Activated T-cell treated with anti-CD3 and anti-CD28 coated beads for 48 hours (primary cell): ENCODE measurements at places on chromosomes 5 and 9.

DNA sequence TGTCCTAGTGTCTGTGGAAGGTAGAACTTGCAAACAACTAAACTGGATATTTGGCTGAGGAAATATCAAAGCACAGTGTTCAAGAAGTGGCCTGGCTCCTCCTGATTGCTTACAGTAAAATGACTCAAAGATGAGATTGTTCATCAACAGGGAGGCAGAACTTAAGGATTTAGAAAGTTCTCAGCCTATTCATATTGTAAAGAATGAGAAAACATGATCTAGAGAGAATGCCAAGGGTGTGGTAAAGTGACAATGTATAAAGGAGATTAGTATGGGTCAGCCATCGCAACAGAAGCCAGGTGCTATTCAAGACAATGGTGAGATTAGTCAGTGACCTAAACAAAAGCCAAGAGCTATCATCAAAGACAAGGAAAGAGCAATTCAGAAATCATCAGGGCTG lies 372.3 kb downstream of the SPOCK1 start:
- DNase-seq: no peak

- DNase-seq: no peak
Measured at GRCh38 chr5:127824126-127824525, 120.9 kb downstream of the CCDC192 start.

GRCh38 chr9:24545285-24545684 lies 412 bp downstream of the IZUMO3 start:
- DNase-seq: no peak

GRCh38 chr9:70962761-70963440 lies 158.5 kb downstream of the TRPM3 start:
- DNase-seq: no peak

- DNase-seq: no peak
Measured at GRCh38 chr5:39428640-39429039, 3.9 kb upstream of the DAB2 start.

DNA sequence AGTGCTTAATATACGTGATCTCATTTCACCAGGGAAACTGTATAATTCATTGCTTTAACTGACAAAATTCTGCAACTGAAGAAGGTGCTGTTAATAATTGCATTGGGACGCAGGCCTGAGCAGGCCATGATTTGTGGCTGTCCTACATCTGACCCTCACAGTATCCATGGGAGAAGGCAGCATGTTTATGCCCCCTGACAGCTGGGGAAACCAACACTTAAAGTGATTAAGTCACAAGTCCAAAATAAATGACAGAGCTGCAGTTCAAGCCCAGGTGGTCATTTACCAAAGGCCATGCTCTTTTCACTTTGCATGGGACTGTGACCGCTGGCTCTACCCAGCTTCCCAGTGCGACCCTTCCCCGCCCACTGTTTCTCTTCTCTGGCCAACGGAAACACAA lies 30.5 kb upstream of the KCNMB1 start:
- DNase-seq: no peak

GRCh38 chr5:153784277-153784676 lies 254.4 kb downstream of the FAM114A2 start:
- no peak for DNase-seq

- no peak for DNase-seq
Measured at GRCh38 chr5:149652697-149653096, 71.4 kb downstream of the ARHGEF37 start.
